ENCODE measurements at places on chromosomes 4 and X.

- peak; percentile 78 for DNase-seq
Measured at GRCh38 chr4:6873792-6874461, 35.7 kb upstream of the TBC1D14 start.

- no peak for DNase-seq
Measured at GRCh38 chr4:11456401-11456800, 27.7 kb upstream of the HS3ST1 start.

GRCh38 chr4:125522992-125523391, 208.2 kb downstream of the FAT4 start:
- no peak for DNase-seq

- DNase-seq, result no peak
Measured at GRCh38 chr4:164700471-164700870, 53.5 kb upstream of the SMIM31 start.

DNA sequence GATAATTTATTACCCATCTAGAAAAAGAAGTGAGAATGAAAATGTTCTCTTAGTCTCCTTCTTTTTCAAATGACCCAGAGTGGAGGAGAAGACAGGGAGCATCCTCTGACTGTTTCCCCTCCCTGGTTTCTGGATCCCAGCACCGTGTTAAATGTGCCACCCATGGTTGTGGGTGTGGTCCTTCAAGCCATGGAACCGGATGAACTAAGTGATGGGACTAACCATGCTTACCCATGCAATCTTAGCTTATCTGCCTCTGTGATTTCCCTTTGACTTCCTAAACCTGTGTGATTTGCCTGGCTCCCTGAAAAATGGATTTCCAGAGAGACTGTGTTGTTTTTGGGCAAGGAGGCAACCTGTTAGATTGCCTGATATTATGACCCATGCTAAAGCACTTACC, 437.1 kb downstream of the MAGEB5 start:
- no peak for DNase-seq

- DNase-seq, result no peak
Measured at GRCh38 chr4:165184220-165184619, 23.1 kb upstream of the KLHL2 start.

DNA sequence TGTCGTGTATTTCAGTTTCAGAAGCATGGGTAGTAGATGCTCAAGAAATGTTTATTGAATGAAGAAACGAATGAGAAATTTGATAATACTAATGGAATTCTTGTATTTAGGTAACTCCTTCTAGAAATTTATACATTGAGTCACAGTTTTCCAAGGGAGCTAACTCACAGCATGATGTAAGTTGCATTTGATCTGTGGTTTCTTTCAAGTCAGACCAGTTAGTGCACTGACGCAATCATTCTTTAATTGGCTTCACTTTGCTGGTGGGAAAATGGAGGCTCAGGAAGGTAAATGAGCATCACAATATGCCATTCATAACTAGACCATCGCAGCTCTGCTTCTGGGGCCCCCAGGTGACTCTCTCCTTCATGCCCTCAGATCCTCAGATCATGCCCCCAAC, 17.3 kb upstream of the CWH43 start:
- peak; percentile 54 for DNase-seq

DNA sequence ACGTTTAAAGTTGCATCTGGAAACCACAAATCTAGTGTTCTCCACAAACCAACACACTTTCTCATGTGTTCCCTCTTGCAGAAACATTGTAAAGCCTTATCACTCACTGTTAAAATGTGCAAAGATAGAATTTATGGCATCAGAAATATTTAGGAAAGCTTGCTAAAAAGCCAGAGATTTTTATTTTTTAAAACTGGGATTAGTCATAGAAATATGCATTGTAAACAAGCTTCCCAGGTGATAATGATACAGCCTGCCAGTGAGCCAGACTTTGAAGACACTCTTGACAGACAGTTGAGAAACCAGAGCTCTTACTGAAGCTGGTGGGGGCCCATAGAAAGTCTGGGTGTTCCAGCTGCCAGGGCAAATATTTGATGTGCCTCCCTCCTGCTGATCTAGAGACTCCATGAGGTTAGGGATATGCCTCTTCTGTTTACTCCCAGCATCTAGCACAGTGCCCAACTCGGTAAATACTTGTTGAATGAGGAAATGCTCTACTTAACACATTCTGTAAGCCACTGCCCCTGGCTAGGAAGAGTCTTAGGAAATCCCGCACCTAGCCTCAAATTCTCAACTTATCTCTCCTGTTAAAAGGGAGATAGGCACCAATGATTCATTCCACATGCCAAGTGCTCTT, 179.0 kb upstream of the RASGEF1B start:
- no peak for DNase-seq

GRCh38 chrX:1528186-1528883, 8.7 kb downstream of the P2RY8 start:
- DNase-seq, result no peak

- DNase-seq, result peak; percentile 56
Measured at GRCh38 chrX:14802943-14803710, 69.7 kb downstream of the FANCB start.

DNA sequence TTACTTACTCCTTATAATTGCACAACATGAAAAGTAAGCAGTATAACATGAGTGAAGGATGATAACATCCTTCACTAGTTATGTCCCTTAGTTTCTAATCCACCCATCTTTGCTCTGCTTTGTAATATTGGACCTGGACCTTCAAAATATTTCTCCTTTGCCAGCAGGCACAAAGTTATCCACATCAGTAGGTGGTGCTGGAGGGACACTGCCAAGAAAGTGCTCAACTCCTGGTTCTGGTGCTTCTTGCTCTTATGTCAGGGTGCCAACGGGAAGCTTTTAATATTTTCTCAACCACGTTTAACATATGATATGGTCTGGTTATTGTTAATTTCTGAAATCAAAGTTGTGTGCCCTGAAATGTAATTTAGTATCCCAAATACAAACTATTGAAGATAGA, 49.1 kb downstream of the TMEM165 start:
- DNase-seq, result peak; percentile 54

- no peak for DNase-seq
Measured at GRCh38 chr4:71774136-71774535, 9.7 kb downstream of the GC start.

DNA sequence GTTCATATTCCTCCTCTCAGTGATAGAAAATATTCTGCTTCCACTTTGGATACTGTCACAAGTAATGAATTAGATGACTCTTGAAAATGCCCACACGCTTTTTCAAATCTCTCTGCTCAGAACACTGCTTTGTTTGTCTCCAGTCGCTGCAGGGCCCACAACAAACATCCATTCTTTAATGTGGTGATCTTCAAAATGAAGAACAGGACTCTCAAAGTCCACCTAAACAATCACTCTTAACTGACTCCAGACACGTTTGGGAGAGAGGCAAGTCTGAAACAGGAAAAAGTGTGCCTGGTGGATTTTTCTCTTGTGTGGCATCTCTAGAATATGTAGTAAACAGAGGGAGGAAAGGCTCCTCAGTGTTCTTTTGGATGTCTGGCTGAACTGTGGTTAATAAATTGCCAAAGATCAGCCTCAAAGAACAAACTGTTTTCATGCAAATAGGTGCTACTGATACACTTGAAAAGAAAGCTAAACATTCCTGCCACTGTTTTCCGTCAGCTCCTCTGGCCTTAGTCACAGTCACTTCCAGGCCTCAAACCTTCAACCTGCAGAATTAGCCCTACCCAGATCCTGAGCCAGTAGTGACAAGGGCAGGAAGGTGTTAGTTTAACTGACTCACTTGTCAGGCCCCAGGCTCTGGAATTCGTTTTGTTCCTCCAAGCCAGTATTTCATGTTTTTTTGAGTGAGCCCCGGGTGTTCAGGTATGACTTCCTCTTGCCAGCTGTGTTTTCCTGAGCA, 259.6 kb upstream of the GPC4 start:
- DNase-seq, result no peak

- peak; percentile 61 for DNase-seq
Measured at GRCh38 chrX:135596495-135596894, 76.0 kb downstream of the INTS6L start.

DNA sequence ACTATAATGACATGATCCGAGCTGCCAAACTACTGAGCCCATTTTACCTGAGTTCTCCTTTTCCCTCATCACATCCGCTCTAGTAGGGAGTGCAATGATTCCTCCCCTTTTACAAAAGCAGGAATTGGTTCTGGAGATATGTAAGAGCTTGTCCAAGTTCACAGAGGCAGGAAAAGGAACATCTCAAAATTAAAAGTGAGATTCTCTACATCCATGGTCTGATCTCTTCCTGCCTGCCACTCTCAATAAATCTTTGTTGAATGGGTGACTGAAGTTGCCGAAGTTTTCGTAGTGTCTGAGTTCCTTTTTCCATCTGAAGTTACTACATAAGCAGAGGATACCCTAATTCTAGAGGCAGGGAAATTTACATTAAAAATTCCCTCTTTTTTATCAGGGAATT, at the start of gene FGFBP1:
Gene FGFBP1, minus strand, starts transcription at position 101 of the 400 bp plus-strand sequence. CDS start 2,108 bp downstream, outside the sequence.
- no peak for DNase-seq

DNA sequence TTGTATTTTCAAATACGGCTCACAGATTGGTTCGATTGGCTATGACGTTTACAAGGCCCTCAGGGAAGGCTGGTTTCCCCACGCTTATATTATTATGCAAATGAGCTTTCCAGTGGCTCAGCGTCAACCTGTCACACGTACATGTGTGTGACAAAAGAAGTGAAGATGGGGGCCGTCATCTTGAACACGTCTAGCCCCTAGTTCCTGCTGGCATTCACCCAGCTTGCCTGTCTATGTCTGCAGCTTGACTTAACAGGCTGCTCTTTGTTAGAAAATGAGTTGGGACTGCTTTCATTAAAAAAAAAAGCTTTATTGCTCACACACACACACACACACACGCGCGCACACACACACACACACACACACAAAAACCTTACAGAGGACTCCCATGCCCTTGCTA, 283.6 kb upstream of the CTSO start:
- DNase-seq, result no peak

GRCh38 chrX:3262901-3263300, 83.6 kb downstream of the MXRA5 start:
- DNase-seq, result peak; percentile 88

DNA sequence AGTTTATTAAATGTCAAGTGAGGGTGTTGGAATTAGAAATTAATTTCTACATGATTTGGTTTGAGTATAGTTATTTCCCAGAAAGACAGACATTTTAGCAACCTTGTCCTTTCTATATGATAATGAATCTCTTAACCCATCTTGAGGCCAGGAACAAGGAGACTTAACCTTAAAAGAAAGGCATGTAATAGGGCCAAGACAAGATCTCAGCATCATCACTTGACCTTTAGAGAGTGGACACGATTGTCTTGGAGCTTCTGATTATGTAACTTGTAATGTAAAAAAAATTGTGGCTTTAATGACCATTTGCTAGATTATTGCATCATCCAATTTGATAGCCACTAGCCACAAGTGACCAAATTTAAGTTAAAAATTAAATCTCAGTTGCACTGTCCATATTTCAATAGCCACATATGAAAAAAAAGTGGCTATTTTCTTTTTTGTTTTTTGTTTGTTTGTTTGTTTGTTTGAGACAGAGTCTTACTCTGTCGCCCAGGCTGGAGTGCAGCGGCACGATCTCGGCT, 13.5 kb upstream of the FOXO4 start:
- DNase-seq, result no peak

- DNase-seq, result no peak
Measured at GRCh38 chrX:73849073-73849472, 286.1 kb downstream of the CHIC1 start.

DNA sequence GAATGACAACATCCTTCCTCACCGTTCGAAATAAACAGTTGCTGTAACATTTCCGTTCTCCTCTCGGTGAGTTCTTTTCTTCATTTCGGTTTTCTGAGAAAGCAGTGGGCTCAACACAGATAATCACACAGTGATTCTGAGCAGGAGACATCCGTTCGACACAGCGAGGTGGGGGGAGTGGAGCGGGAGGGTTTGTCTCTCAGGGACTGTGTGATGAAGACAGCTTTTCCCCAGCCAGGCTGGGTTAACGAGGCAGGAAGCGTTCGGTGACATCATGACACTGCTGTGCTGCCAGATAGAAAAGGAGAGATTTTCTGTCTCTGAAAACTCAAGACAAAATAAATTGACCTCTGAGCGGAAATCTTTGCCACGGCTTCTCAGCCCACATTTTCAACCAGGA, 119.3 kb downstream of the CRLF2 start:
- no peak for DNase-seq

GRCh38 chr4:53189011-53189410, 176.8 kb downstream of the SCFD2 start:
- peak; percentile 81 for DNase-seq

DNA sequence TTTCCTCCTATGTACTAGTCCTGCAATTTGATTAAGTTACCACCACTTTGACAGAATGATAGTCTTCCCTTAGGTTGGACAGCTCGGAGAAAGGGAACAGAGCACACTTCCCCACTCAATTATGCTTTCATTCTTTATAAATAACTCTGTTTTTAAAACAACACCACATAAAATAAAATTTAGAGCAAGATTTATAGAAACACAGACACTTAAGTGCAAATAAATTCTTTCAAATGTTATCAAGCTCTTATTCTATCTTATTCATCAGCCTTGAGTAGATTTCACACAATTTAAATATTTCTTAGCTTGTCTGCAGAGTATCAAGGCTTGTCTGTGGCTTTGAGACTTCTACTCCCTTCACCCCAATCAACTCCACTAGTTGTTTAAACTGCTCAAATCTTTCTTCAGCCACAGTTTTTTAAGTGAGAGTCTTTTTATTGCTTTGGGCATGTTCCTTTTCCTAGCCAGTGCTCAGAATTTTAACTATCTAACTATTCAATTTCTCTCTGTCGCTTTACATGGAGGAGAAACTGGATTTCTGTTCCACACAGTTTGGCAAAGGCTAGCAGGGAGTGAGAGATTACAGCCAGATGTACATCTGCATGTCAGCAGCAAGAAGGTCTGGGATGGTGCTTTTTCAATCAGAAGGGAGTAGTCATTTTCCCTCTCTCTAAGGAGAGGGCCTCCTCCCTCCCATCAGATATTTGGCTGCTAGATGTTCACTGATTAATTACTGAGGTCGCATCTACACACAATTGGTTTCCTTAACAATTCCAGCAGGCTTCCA, 53.1 kb upstream of the PLAC1 start:
- DNase-seq, result no peak

DNA sequence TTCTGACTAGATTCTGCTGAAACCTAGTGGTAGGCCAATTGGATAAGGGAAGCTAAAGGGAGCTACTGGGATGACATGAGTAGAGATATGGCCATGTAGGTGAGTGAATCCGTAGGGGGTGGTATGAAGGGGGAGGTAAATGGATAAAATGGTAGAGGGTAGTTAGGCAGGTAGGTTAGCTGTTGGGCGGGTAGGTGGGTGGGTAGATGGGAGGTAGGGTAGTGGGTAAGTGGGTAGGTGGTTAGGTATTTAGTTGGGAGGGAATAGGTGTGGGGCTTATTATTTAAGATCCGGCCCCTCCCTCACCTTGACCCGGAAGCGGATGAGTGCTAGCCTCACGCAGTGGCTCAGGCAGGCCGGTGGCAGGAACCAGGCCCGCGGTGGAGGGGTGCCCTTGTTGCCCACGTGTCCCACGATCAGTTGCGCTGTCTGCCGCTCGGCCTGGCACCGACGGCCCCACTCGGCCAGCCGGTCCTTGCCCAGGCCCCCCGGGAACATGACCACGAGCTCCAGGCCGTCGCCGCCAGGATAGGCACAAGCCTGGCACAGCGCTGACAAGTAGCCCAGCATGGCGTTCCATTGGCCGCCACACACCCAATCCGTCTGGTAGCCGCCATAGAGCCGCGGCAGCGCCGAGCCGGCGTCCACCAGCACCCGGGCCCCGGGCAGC, 725 bp downstream of the FAM120C start:
- peak; percentile 52 for DNase-seq

GRCh38 chrX:131646106-131646505, 102.2 kb downstream of the OR13H1 start:
- DNase-seq, result no peak
